ENCODE measurements at places on chromosomes 3 and 15. TPM values are rescaled to one million over a fixed set of nuclear protein-coding genes. Genes with fewer than 3 reads are reported as not detected.

Gene CAND2
- 1.5 TPM for total RNA-seq

- DNase-seq: peak; percentile 33
Observed at GRCh38 chr3:129182390-129183185, 1.1 kb downstream of the CNBP start.

- DNase-seq: peak; percentile 38
Observed at GRCh38 chr15:48366584-48367312, 35.5 kb downstream of the DUT start.

GRCh38 chr3:157231071-157231470, 71.1 kb upstream of the CCNL1 start:
- no peak for DNase-seq

DNA sequence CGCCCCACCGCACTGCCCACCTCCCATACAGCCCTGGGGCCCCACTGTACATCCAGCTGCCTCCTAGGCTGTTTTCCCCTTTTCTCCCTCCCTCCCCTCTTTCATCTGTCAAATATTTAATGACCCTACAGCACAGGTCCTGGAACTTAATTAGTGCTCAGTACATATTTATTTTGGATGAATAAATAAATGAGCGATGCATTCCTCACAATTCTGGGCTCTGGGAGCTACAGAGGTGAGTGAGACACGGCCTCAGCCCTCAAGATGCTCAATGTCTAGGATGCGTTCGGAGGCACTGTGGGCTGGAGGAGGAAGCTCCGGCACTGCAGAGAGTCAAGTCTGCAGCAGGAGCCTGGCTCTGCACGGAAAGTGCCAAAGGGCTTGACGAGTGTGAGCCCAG, 175.0 kb downstream of the FAM43A start:
- no peak for DNase-seq

- DNase-seq: no peak
Observed at GRCh38 chr15:75153565-75154276, 48.0 kb upstream of the C15orf39 start.

GRCh38 chr3:50171540-50172301, 16.6 kb downstream of the SEMA3F start:
- peak; percentile 70 for DNase-seq

Gene TRIM42
- total RNA-seq: not detected

GRCh38 chr3:155398046-155398445, 104.6 kb upstream of the STRIT1 start:
- DNase-seq: no peak

Gene HES1
- 49.7 TPM for total RNA-seq

DNA sequence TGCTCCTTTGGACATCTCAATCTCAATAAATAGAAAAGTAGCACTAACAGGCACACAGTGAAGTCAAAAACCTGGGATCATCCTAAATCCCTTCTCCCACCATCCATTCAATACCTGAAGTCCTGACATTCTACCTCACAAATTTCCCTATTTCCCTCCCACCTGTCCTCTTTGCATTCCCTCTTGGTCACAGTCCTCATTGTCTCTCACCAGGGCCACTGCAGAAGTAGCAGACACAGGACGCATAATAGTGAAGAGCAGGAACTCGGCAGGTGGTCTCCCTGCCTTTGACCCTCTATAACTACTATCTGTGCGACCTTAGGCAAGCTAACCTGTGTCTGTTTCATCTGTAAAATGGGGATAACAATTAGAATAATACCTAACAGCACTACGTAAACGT, 2.3 kb downstream of the THOC7 start:
- DNase-seq: no peak

DNA sequence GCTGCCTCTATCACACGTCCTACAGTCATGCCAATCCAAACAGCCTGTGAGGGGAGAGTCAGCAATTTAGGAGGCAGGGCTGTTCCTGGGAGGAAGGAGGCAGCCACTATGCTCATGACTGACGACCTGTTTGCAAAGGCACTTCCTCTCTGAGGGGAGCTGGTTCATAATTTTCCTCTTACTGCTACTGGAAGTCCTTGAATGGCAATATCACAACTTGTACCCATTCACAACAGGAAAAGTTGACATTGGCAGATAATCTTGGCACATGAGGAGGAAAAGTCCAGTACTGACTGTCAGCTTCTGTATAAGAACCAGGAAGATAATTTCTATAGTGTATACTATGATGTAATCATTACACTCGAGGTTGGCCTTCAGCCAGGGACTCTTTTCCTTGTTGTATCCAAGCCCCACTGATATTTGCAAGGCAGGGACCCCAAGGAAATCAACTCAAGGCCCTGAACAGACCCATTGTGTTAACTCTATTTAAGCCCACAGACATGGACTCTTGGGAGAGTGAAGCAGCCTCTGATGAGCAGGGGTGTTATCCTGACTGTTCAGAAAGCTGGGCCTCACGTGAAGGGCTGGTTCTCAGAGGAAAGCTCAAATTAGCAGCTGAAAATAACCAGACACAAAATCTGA, 267.3 kb upstream of the ADAMTS9 start:
- DNase-seq: peak; percentile 99

DNA sequence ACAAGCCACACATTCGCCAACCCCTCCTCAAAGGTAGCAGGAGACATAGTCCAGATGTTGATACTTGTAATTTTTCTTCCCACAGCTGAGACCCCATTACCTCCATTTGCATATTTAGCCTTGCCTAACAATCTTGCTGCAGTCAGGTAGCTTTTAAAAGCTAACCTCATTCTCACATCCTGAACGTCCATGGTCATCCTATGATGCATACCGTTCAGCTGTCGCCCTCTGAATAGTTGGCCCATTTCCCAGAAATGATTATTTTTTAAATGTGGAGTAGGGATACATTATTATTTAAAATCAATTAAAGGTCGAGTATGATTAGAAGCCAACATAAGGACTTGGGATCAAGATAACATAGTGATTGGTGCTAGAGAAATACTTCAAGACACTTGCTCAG, 165.0 kb downstream of the MEX3B start:
- no peak for DNase-seq

GRCh38 chr15:88841236-88841635, 38.0 kb downstream of the ACAN start:
- no peak for DNase-seq

Gene C3orf52
- 4.8 TPM for total RNA-seq

Gene TNFAIP8L3
- total RNA-seq: 112 TPM

- no peak for DNase-seq
Observed at GRCh38 chr15:87753539-87753938, 503.0 kb downstream of the NTRK3 start.

Gene SPESP1
- 0.87 TPM for total RNA-seq

GRCh38 chr3:111738238-111738637, 120.8 kb upstream of the PHLDB2 start:
- no peak for DNase-seq

- no peak for DNase-seq
Observed at GRCh38 chr3:16024548-16024947, 149.9 kb upstream of the GALNT15 start.

- no peak for DNase-seq
Observed at GRCh38 chr15:85870216-85871014, 75.7 kb upstream of the KLHL25 start.

GRCh38 chr3:35871009-35871408, 231.7 kb downstream of the ARPP21 start:
- no peak for DNase-seq

Gene CACNA2D3
- total RNA-seq: not detected

Gene MAP1A
- total RNA-seq: 0.20 TPM

Gene ADAMTSL3
- total RNA-seq: 12.5 TPM

DNA sequence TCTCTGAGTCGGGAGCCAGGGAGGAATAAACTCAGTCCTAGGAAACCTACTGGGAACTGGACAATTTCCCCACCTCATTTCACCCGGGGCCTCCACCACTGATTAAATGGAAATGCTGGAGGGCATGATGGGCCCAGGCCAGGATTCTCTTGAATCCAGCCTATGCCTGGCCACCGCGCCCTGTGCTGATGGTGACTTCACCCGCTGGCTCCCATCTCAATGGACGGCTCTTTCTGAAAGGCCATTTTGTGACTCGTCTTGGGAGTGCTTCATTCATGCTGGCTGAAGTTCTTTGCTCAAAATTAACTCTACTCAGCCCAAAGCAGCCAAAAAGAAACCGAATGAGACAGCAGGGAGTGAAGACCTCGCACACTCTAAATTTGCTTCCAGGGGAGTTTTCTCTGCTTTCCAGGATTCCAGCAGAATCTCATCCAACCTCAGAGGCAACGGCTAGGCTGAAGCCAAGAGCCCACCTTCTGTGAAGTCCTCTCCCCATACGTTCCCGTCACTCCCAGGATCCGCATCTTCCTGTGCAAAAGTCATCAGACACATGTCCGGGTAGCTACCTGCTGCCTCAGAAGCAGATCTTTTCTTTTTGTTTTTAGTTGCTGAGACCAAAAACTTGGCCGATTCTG, 266.0 kb upstream of the ICE2 start:
- DNase-seq: no peak

DNA sequence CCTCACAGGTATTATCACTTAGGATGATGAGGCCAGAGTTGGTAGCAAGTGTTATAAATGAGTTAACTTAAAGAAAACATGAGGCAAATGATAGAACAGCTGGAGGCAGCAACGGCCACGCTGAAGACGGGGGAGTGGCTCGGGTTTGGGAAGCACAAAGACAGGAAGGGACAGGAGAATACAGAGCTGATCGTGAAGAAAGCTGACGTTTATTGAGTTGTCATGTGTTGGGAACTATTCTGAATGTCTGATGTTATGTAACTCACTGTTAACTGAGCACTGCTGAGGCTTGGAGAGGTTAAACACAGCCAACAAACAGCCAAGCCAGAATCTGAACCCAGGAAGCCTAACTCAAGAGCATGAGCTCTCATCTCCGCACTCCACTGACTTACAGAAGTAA, 42.3 kb downstream of the FGD5 start:
- peak; percentile 70 for DNase-seq

- DNase-seq: no peak
Observed at GRCh38 chr3:45762647-45763302, 33.6 kb downstream of the SLC6A20 start.

DNA sequence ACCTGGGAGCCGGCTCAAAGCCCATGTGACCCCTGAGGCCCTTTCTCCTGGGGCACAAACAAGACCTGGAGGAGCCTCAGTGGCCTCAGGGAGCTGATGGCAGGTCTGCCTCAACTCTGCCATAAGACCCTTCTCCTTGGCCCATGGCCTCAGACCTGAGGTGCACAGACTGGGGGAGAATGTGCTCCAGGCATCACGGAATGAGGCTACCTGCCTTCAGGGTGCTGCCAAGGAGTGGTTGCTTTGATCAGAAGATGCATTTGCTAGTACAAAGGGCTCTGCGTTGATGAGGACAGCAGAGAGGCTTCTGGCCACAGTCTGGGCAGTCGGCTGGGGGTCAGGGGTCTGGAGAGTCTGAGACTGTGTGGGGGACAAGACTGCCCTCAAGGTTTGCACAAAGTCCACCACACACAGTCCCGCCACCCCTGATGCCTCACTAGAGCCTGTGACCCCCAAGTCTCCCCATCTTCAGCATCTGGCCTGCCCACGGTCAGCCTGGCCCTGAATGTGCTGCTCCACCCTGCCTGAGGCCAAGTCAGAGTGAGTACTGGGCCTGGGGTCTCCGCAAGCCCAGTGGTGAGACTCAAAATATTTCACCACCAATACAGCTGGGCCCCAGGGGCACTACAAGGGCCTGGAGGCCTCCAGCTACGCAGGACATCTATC, 26.6 kb downstream of the ALDH1L1 start:
- DNase-seq: no peak

- DNase-seq: no peak
Observed at GRCh38 chr3:185164428-185165217, 11.8 kb upstream of the C3orf70 start.

DNA sequence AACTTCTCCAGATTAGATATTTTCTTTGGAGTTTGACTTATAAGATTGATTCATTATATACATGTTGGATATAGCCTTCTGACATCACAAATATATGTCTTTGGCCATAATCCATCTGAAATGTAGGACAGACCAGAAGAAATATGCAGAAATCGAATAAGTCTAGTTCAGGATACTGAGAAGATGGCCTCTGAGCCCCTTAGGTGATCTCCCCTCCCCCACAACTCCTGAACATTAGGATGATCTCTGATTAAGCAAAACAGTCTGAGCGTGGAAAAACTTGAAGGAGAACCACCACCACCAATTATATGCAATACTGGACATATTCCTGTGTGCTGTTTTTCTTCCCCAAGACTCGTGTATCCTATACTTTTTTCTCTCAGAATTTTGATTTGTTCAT, 3.2 kb downstream of the SETD5 start:
- DNase-seq: no peak

GRCh38 chr3:72266016-72266370, 481.0 kb upstream of the PROK2 start:
- no peak for DNase-seq

GRCh38 chr3:177665122-177665808, 468.0 kb upstream of the TBL1XR1 start:
- DNase-seq: no peak

DNA sequence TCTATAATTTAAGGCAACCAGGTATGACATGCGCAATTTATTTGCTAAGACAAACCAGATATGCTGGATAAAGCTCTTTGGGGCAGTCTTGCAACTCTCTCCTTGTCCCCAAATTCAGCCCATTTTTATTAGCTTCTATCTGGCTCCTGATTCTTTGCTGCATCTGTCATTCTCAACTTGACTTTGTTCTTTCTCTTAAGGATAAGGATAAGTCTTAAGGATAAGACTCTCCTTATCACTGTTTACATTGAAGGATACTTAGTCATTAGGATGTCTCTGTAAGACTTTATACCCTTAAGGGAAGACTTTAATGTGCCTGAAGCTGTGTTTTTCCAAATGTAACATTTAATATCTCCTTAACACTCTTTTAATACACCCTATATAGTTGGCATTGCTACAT, 49.2 kb downstream of the ALCAM start:
- no peak for DNase-seq

Gene PRTG
- total RNA-seq: 0.40 TPM

DNA sequence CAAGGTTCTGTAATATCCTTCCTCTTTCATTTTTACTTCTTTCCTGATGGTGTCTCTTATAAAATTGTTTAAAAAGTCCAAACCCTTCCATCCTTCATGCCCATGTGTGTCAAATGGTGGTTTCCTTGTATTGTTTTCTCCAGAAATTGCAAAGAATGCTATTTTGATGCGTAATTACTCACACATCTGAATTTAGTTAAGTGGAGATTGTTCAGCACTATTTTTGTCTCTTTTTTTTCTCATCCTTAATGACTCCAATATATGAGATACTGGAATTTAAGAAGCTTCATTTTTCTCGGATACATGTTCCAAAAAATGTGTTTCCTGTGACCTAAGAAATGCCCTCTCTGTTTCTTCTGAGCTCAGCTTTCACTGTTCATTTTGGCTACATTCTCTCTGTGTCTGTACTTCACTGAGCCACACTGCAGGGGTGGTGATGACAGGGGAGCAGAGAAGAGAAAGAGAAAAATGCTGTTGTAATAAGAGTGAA, 799.8 kb downstream of the DIPK2A start:
- DNase-seq: no peak

Gene TPRG1
- under 0.01 TPM for total RNA-seq

DNA sequence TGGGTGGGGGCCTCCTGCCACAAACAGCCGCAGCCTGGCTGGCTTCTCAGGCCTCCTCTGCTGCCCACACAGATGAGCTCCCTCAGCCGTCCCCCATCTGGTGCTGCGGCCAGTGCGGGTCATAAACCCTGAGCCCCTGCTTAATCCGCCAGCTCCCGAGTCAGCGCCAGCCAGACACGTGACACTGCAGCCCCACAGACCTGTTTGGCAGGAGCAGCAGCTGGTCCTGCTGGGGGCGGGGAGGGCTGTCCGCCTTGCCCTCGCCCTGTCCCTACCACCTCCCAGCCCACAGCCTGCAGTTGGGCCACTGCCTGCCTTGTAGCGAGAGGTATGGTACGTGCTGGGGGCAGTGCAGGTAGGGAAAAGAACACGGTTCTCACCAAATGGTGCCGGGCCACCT, 86.2 kb downstream of the IQSEC1 start:
- DNase-seq: no peak

Data from lung microvascular endothelial cell (primary cell).